EL (cell line): ENCODE measurements at places on chromosomes 11 and 22.

DNA sequence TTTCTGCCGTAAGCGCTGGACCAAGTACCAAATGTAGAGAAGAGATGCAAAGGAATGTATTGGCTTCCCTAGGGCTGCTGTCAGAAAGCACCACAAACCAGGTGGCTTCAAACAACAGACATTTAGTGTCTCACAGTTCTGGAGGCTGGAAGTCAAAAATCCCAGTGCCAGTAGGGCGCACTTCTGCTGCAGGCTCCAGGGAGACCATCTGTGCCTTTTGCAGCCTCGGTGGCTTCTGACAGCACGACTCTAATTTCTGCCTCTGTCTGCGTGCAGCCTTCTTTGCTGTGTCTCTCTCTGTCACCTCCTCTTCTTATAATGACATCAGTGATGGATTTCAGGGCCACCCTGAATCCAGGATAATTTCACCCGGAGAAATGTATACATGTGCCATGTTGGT, 2.8 kb downstream of the APOL6 start:
- no peak for DNase-seq

DNA sequence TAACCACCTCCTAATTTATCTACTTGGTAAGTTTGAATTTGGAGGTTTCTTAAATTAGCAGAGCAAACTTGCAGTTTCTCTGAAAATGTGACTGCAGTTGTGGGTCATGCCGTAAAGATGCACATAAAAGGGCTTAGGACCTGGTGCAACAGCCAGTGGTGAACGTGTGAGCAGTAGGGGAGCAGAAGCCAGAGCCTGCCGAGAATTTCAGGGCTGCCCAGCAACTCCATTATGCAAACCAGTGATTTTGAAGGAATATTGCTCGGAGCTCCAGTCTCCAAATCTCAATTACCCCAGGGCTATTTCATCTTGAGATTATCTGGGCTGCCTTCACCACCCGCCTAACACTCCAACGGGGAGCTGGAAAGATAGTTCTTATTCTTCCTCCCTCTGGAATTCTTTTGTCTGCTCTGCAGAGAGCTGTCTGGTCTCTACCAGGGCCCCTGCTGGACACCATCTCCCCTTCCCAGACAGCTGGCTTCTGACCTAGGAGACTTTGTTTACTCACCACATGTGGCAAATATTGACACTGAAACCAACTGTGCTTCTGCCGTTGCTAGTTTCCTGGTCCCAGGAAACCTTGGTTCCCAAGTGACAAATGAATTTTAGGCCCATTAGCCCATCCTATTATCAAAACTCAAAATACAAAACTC, 93.9 kb downstream of the DSCAML1 start:
- DNase-seq: no peak

- DNase-seq: no peak
These were observed 6.4 kb downstream of the CCDC89 start for GRCh38 chr11:85679576-85679975.

GRCh38 chr22:27488456-27489177, 312.9 kb downstream of the MN1 start:
- DNase-seq: no peak
